NCI-H774 (cell line): ENCODE measurements at places on chromosomes 13 and 19.

- no peak for DNase-seq
Observed at GRCh38 chr19:12947702-12948611, 2.3 kb downstream of the RAD23A start.

- DNase-seq, result no peak
Observed at GRCh38 chr13:62960723-62961122, 1545.1 kb upstream of the PCDH20 start.

DNA sequence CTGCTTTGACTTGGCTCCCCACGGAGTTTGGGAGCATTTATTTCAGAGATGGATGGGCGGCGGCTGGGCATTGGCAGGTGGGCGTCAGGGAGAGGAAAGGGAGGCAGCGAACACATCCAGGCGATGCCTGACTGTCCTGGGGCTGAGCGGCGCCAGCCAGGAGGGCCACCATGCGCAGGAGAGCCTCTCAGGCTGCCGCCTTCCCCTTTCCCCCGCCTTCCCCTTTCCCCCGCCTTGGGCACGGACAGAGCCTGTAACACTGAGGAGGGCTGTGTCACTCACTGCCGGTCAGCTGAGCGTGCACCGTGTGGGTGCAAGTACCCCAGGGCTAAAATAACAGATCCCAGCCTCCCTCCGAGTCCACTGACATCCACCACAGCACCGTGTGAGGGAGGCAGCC is 11.4 kb downstream of the MCF2L start:
- DNase-seq, result no peak

DNA sequence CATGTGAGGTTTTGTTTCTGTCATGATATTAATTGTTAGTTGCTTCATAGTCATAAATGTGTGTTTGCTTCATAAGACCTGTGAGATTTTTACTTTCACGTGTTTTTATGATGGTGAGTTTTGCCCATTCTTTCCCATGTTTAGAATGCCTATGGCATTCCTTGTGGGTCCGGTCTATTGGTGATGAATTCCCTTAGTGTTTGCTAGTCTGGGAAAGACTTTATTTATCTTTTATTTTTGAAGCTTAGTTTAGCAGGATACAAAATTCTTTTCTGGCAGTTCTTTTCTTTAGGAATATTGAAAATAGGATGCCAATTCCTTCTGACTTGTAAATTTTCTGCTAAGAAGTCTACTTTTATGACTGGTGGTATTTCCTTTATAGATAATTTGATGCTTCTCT is 332.7 kb downstream of the OXGR1 start:
- DNase-seq, result no peak

DNA sequence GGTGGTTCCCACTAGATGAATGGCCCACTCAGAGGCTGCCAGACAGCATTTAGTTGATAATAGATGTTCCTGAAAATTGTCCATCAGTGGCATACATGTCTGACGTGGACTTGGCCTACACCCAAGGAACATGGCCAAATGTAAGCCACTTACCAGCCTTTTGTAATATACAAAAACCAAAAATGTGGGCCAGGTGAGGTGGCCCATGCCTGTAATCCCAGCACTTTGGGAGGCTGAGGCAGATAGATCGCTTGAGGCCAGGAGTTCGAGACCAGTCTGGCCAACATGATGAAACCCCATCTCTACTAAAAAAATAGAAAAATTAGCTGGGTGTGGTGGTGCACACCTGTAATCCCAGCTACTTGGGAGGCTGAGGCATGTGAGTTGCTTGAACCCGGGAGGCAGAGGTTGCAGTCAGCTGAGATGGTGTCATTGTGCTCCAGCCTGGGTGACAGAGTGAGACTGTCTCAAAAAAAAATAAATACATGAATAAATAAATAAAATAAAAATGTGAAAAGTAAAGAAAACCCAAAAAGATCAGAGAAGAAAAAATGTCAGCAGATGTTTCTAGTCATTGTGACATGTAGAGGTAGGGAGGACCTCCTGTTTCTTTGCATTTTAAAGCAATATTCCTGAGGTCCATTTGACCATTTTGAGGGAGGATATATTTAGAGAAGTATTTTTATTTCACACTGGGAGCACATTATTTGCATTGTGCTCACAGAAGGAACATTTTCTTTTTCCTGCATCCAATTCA is 7.1 kb upstream of the WTIP start:
- DNase-seq, result no peak

DNA sequence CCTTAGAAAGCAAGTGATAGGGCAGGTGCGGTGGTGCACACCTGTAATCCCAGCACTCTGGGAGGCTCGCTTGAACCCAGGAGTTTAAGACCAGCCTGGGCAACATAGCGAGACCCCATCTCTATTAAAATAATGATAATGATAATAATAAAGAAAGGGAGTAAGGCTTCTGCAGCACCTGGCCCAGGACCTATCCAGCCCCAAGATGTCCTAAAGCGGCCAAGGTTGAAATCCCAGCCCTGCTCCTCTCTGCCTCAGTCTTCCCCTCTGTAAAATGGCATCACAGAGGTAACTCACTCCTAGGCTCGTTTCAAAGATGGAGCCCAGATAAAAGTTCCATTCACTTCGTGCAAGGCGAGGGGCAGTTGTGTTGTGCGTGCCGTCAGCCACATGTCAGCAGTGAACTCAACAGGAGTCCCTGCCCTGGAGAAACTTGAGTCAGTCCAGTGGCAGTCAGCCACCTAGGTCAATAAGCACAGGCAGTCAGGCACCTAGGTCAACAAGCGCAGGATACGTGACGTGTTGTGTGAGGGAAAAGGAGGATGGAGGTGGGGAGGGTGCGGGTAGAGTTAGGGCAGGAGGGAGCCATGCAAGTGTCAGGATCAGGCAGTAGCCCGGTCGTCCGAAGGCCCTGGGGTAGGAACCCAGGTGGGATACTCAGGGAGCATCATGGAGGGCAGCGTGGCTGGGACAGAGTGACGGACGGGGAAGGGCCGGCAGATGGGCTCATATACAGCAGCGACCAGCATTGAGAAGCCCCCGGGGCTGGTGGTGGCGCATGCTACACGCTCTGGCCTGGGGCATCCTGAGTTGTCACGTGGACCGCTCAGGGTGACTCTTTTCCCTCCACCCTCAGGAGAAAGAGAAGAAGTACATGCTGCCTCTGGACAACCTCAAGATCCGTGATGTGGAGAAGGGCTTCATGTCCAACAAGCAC is 16.6 kb downstream of the TMED1 start:
- DNase-seq, result no peak

GRCh38 chr13:114229506-114229905 is 5.2 kb upstream of the CDC16 start:
- DNase-seq, result no peak

DNA sequence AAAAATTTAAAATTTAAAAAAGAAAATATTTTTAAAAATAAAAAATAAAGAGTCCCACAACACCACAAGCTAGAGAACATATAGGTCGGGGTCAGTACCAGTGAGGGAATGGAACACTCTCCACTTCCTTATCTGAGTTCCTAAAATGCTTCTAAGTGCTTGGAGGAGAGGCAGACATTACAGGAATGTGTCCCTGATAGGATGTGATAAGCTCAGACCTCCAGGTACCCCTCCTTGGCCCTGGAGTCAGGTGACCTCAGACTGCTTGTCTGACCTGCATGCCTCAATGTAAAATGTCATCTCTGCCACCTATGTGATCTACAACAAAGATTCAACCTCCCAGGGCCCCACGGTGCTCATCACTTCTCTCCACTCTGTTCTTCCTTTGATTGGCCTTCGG is 2.8 kb downstream of the ZNF814 start:
- DNase-seq, result no peak

GRCh38 chr19:47778954-47779351 is 450 bp downstream of the SELENOW start:
- no peak for DNase-seq

DNA sequence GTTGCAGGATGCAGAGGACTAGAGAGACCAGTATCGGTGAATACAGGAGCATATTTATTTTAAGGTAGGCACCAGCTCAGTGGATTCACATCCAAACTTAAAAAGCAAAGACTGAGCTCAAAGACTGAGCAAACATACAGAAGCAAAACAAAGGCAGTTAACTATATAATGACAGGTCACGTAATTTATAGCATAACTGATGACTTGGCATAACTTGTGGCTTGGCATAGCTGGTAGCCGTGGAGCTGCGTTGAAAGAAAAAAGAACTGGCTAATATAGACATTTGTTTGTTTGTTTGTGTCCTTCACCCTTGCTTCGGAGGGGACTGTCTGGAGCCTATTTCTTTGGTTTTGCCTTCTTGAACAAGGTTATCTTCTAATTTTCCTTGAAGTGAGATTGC is 33.7 kb downstream of the ZNF493 start:
- DNase-seq, result no peak

GRCh38 chr19:18961767-18962620 is 21.0 kb upstream of the HOMER3 start:
- no peak for DNase-seq

DNA sequence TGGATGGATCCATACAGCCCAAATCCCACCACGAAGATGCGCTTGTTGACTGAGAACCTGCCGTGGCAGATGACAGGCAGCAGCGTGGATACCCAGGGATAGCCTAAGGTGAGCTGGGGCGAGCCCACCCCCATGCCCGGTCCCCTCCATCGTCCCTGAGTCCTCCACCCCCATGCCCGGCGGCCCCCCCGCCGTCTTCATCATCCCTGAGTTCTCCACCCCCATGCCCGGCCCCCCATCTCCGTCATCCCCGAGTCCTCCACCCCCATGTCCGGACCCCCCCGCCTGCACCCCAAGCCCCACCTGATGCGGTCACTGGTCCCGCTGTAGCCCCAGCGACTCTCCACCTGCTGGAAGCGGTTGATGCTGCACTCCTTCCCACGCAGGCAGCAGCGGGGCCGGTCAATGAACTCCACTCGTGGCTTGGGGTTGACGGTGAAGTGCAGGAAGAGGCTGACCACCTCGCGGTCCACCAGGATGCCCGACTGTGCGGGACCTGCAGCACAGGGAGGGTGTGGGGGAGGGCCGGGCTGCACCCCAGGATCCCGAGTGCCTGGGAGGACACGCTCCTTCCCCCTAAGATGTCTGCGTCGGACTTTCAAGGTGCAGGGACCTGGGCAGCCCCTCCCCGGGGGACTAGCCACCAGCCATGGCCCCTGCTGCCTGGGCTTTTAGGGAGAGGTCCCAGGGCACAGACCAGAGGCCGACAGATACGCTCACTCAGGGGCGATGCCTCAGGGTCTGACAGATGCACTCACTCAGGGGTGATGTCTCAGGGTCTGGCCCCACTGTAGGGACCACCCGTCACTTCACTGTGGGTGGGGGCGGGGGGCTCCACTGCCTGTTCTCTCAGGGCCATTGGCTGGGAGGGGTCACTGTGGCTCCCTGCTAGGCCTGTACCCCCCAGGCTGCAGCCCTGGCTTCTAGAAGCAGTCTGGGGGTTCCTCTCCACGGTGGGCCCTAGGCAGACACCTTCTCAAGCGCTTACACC is 28.0 kb downstream of the BTBD2 start:
- no peak for DNase-seq

- DNase-seq, result no peak
Observed at GRCh38 chr19:49436381-49437017, 4.8 kb downstream of the SLC17A7 start.

DNA sequence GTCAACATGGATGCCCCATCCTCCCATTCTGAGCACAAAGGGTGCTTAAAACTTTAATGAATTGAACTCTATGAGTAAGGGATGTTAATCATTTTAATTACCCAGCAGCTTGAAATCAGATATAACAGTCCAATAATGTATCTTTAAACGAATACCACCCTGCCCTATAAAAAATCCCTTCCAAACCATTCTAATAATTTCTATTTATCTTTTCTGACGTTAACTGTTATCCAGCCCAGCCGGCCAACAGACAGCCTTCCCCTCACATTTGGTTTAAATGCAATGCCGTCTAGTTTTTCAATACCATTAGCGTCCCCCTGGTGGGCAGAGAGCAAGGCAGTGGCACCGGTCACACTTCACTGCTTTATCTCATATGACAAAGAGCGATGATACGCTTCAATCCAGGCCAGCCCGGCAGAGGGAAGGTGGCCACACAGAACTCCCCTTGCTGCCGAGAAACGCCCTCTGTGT is 402.2 kb upstream of the ZNF507 start:
- no peak for DNase-seq

- no peak for DNase-seq
Observed at GRCh38 chr19:33700408-33701013, 78.8 kb downstream of the CHST8 start.

DNA sequence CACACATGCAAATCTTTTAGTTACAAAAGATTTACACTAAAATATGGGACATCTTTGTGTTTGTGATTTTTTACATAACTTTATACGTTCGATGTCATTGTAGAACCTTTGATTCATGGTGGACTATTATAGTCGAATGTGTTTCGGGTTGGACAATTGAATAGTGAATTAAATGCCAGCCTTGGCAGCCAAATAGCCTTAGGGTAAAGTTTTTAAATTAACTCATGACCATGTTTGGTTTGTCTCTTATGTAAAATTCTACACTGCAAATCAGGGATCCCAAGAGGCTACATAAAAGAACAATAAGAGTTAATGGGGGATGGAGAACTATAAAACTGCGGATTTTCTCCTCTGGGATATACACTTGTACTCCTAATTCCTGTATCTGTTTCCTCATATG is 1735.6 kb upstream of the SPRY2 start:
- no peak for DNase-seq

- no peak for DNase-seq
Observed at GRCh38 chr13:99215184-99215830, 14.7 kb downstream of the UBAC2 start.

DNA sequence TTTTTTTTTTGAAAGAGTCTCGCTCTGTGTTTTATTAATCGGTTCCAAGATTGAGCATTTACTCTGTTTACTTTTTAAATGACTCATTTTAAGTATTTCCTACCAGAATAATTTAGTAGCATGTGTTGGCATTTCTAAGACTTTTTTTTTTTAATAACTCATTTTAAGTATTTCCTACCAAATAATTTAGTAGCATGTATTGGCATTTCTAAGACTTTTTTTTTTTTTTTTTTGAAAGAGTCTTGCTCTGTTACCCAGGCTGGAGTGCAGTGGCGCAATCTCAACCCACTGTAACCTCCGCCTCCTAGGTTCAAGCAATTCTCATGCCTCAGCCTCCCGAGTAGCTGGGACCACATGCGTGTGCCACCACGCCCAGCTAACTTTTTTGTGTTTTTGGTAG is 13.1 kb downstream of the SETDB2 start:
- no peak for DNase-seq

DNA sequence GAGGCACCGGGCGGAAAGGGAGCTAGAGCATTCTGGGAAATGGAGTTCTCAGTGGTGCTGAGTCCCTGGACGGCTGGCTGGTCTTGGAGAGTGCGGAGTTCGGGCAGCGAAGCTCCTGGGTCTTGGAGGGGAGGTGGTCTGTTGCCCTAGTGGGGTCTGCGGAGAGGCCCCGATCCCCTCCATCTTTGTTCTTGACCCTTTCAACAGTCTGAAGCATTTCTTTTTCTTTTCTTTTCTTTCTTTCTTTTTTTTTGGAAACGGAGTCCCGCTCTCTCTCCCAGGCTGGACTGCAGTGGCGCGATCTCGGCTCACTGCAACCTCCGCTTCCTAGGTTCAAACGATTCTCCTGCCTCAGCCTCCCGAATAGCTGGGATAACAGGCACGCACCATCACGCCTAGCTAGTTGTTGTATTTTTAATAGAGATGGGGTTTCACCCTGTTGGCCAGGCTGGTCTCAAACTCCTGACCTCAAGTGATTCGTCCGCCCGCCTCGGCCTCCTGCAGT is 440 bp upstream of the SYMPK start:
- DNase-seq, result no peak
